ENCODE measurements at places on chromosomes 2 and 18.

DNA sequence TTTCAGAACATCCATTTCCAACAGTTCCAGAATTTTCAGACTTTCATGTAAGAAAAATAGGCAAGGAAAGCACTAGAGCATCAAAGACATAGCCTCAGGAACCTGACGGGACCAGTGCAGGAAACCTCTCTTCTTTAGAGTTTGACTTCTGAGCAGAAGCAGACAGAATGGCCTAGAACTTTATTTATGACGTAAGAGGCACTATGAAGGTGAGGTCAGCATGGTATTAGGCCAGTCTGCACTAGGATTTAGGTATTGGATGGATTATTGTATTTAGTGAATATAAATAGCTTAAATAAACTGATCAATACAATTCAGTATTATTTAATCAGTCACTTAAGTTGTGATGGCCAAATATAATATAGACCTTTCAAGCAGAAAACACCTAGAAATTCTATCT lies 117.6 kb downstream of the CYRIA start:
- DNase-seq, result no peak

DNA sequence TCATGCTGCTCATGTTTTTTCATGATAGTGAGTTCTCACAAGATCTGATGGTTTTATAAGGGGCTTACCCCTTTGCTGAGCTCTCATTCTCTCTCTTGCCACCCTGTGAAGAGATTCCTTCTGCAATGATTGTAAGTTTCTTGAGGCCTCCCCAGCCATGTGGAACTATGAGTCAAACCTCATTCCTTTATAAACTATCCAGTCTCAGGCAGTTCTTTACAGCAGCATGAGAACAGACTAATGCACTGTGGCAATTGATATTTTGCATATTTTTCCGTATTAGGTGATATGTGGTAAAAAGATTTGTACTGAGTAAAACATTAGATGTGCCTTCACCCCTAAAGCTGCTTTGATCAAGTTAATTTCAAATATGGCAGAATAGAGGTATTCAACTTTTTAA lies 48.8 kb downstream of the RAB27B start:
- no peak for DNase-seq

DNA sequence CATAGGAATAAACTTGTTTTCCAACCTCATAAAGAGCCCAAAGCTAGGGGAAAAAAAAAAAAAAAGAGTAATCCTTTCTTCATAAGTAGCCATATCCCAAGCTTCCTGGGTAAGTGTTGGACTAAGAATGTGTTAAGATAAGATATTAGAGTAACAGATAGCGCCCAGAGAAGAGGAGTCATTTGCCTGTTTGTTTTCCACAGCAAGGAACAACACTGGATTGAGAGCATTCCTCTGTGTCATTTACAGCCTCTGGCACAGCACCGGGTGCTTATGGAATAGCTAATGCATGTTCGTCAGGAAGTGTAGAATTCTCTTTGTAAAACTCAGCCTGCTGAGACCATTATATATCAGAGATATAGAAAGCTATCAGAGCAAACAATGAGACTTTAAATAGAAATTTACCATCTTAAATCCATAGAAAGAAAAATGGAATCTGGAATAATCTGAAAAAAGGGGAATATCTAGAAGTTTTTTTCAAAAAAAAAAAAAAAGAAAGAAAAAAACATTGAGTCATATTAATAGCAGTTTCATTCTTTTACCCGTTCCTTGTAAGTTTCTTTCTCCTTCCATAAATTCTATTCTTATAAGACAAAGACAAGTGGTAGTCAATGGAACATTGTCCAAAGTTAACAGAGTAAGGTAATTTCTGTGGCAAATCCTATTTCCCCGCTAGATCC lies 37.6 kb downstream of the LRP2 start:
- DNase-seq, result no peak

DNA sequence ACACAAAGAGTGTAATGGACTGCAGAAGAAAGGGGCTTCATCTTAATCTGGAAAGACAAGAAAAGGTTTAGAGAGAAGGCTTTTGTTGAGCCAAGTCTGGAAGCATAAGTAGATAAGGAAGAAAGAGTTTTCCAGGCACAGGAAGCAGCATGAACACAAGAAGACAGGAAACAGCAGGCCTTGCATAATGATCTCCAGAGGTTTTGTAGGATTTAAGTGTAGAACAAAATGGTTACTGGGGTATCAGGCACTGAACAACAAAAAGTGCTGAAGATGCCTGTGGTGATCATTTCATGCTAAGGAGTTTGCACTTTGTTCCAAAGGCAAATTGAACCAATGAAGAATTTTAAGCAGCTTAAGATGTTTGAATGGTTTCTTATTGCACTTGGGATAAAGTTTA lies 281.6 kb upstream of the TANK start:
- DNase-seq, result no peak

GRCh38 chr2:227368574-227368973 lies 10.5 kb downstream of the TM4SF20 start:
- DNase-seq, result no peak

DNA sequence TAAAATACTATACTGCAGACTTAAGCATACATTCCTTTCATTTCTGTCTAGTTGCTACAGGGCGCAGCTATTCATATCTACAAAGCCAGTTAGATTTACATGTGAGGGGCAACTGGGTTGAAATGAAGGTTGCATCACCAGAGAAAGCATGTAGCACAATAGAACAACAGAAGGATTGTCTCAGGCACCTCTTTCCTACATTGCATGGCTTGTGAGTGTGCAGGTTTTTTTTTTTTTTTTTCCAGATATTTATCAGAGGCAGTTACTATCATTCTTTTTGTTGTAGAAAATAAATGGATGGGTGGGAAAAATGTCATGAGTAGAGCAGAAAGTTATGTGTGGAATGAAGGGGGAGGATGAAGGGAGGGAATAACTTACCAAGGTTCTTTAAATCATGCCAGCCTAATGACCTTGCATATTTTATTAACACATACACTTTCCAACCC lies 86.8 kb downstream of the ERBB4 start:
- no peak for DNase-seq

Data from right lobe of liver (tissue), 6 donors.